ENCODE measurements at places on chromosomes 11 and 22.

- DNase-seq, result no peak
These were observed 1378.0 kb downstream of the BRD1 start for GRCh38 chr22:48449466-48450187.

GRCh38 chr11:117919781-117920221 lies 9.4 kb downstream of the TMPRSS13 start:
- DNase-seq, result no peak

DNA sequence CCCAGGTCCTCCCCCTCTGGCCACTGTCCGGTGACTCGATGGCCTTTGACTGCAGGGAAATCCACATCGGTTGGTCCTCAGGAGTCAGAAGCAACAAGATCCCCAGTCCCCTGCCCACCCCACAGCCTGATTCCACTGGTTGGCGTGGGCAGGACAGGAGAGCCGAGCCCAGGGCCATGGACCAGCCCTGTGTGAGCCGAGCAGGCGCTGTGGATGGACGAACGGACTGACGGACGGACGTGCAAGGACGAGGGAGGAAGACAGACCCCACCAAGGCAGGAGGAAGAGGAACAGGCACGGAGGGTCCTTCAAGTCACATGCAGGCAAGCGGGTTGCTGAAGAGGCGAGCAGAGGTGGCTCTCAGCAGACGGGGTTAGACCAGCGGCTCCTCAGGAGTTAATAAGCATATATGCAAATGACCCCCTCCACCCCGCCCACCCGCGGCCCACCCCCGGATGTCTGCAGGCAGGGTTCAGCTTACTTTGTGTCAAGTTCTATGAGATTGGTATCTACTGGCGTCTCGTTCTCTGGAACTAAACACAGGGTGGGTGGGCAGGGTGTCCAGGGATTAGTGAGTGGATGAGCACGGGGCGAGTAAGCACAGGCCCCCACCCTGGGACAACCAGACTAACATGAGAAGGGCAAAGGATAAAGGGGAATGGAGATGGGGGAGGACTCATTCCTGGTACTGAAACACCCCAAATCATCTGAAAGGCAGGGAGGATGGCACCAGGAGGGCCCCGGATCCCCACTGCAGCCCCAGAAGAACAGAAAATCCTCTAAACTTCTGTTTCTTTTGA lies 26.8 kb downstream of the TPBGL start:
- no peak for DNase-seq

GRCh38 chr11:13635804-13636203 lies 32.7 kb upstream of the FAR1 start:
- DNase-seq, result no peak

DNA sequence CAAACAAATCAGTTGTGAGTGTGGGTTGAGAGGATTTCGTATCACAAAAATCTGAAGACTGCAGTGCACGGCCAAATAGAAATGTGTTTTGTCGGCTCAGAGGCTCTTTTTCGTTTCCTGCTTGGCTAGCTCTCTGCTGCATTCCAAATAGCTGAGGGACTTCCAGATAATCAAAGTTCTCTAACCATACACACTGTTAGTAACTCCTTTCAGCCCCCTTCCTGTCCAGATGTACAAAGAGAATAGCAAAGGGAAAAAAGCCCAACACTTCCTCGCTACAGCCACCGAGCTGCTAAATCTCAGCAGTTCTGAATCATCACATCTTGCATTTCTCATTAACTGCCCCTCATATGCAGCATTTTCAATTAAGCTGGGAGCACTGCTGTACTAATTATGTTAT lies 203.1 kb downstream of the TENM4 start:
- DNase-seq, result no peak

DNA sequence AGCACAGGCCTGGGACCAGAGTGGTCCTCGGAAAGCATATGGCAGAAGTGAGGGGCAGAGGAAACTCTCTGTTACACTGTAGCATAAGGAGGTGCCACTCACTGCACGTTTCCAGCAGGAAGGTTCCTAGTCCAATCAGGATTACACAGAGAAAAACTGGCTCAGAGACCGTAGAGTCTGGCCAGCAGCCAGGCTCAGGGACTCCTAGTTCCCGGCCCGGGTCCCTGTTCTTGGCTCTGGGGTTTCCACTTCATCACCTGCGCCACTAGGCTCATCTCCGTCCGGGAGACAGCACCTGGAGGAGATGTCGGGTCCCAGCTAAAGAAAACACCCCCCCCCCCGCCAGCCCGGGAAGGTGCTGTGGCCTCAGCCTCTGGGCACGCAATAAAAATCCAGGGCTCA lies 1.1 kb downstream of the TTLL12 start:
- no peak for DNase-seq

GRCh38 chr11:18769802-18770456 lies 21.7 kb downstream of the PTPN5 start:
- no peak for DNase-seq
